Dorsolateral prefrontal cortex (tissue), 122 donors: ENCODE measurements at places on chromosomes 2 and 18.

DNA sequence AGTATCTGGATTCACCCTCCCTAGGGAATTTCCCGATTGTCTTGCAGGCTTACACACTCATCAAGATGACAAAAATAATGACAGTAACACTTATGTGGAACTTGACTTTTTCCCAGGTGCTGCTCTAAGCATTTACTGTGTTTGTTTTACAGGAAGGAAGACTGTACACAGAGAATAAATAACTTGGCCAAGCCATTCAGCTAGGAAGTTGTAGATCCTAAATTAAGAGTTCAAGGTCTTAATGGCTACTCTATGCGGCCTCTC, 549 bp upstream of the DPP4 start:
- DNase-seq = no peak

GRCh38 chr2:28000287-28000686, 109.8 kb downstream of the BABAM2 start:
- DNase-seq = no peak

DNA sequence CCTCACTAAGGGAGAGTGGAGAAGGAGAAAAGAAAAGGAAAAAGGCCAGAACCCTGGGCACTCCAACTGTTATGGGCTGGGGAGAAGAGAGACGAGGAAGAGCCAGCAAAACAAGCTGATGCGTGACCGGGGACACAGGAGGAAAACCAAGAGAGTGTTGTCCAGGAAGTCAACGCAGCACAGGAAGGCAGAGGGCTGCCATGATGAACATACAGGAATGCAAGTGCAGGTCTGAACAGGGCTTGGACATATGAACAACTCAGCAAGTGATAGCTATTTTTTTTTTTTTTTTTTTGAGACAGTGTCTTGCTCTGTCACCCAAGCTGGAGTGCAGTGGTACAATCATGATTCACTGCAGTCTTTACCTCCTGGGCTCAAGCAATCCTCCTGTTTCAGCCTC, 28.4 kb downstream of the SIX3 start:
- DNase-seq = no peak

DNA sequence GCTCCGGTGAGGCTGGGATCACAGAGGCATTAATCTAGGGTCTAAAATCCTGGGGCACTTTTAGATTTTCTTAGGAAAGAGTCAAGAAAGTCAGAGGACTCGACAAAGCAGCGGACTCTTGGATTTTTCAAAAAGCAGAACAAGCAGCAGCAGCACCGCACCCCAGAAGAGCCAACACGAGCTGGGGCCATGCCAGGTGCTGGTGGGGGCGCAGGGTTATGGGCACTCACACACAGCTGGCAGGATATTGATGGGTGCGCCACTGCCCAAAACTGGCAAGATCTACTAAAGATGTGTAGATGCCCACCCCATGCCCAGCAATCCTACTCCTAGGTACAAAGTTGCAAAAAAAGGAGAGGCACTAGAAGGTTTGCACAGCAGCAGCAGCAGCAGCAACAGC, 33.9 kb upstream of the SEMA4C start:
- no peak for DNase-seq
